Aorta (tissue), 5 donors: ENCODE measurements at places on chromosomes 3 and 15. TPM values are rescaled to one million over a fixed set of nuclear protein-coding genes. Genes with fewer than 3 reads are reported as not detected.

DNA sequence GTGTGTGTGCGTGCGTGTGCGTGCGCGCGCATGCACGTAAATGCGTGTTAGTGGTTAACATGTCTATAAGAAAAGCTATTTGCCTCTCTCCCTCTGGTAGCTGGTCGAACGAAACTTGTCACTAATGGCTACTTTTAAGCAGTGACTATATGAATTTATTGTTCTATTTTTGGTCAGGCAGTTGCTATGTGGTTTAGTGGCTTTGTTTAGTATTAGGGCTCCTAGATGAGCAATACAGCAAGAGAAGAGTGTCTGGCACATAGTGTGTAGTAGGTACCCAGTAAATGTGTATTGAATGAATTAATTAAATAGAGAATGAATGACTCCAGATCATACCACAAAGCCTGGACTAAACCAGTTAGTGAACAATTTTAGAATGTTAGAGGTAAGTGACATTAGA lies 171.6 kb downstream of the PPM1L start:
- DNase-seq, result no peak

The GATA2 gene
- total RNA-seq, result 12.5 TPM

GRCh38 chr3:9638155-9638554 lies 11.2 kb upstream of the MTMR14 start:
- DNase-seq, result no peak

The OIP5 gene
- total RNA-seq, result not detected

DNA sequence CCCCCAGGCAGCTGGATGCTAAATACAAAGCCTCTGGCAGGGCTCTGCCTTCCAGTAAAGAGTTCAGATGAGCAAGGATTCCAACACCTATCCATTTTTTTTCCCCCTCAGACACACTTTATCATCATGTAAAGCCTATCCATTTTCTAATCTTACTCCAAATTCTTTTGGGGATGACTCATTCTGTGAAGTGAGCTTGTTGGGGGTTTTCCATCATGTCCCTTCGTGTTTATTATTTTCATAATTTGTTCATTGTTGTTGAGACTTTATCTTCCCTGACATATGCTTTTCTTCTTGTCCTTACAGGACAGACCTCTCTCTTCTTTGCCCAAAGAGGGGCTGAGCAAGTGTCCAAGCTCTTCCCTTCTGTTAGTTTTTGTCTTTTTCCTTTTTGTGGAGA lies 34.7 kb upstream of the SH3BP5 start:
- no peak for DNase-seq

GRCh38 chr15:85024509-85025336 lies 43.1 kb downstream of the PDE8A start:
- DNase-seq, result no peak

DNA sequence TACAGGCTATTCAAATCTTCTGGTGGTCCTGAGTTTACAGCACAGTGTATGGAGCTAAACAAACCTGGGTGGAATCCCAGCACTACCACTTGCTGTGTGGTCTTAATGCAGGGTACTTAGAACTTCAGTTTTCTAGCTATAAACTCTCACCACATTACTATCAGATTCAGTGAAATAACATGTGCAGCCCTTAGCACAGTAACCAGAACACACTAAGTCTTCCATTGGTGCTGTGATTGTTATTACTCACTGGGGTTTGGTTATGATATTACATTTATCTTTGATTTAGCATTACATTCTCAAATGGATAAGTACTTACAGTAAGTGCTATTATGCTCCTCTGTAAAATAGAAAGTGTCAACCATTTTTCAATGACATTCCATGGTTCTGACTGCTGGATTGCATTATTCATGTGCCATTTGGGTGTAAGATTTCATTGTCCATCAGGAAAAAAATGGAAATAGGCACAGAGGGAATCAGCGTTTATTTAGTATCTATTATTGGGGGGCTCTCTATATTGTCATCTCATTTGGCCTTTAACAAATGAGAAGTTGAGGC lies 81.9 kb downstream of the PDE8A start:
- DNase-seq, result no peak

- DNase-seq, result no peak
These were observed 26.8 kb upstream of the IL1RAP start for GRCh38 chr3:190486908-190487607.

GRCh38 chr3:60268123-60268522 lies 983.1 kb downstream of the FHIT start:
- no peak for DNase-seq

- no peak for DNase-seq
These were observed 756.8 kb upstream of the LMCD1 start for GRCh38 chr3:7744850-7745249.

DNA sequence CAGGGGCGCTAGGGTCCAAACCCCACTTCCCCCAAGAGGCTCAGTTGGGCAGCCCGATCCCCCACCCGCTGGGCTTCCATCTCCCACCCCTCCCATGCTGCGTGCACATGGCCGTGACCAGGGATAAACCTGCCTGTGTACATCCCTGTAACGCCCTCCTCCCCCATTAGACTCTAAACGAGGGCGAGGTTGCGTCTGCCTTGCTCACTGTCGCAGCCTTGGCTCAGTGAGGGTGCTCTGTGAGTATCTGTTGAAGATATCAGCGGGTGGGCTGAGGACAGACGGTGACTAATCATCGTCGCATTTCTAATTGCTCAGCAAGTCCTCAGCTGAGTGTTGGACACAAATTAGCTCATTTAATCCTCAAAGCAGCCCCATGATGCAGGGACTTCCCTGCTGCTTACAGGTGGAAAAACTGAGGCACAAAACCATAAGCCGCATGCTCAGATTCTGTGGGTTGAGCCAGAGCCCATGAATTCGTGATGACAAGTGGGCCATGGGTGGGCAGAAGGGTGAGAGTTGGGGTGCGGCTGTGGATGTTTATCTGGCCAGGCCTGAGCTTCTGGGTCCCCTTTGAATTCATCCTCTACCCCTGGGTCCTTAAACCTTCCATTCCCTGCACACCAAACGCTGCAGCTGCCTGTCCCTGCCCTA lies 26.0 kb downstream of the FBLN2 start:
- DNase-seq, result no peak

GRCh38 chr3:105842449-105842848 lies 26.4 kb downstream of the CBLB start:
- no peak for DNase-seq

- DNase-seq, result no peak
These were observed 751.0 kb downstream of the VGLL3 start for GRCh38 chr3:86239946-86240345.

The PPARG gene
- 21.0 TPM for total RNA-seq

DNA sequence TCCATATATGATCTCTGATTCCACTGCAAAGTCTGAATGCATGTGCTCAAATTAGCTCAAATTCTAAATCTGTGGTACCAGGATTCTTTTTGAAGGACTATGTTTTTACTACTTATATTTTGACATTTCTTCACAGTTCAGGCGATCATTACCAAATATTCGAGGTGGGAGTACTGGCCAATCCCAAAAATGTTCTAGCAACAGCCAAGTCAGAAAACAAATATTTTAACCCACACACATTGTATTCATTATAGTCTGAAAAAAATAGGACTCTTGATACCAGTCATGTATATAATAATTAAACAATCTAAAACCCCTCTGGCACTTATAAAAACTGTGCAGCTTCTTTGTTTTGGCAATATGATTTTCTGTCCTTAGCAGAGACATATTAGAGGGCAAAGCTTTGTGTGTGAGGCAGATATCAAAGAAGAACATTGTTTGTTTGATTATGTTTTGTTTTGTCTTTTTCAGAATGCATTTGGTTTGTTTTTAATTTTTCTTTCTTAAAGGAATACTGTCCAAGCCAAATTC lies 37.4 kb downstream of the FGF7 start:
- DNase-seq, result no peak

DNA sequence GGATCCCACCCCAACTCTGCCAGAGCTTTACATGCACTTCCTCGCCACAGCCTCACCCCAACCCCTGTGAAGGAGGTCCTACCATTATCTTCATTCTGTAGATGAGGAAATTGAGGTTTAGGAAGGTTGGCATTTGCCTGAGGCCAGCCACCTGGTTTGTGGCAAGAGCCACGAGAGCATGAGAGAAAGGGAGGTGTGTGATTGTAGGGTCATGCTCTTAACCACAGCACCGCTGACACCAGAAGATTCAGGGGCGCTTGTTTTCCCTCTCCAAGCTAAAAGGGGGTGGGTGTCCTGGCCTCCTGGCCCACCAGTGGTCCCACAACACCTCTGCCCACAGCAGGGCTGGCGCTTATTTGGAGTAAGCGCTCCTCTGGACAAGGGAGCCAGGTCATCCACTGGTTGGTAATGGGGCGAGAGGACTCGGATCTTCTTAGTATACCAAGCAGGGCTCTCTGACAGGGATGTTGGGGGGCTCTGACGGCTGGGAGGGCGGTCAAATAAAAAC lies 691 bp downstream of the RHCG start:
- DNase-seq, result no peak

The ST3GAL6 gene
- total RNA-seq, result 12.2 TPM

The CHST2 gene
- total RNA-seq, result 3.7 TPM

GRCh38 chr15:91885714-91886270 lies 32.3 kb downstream of the SLCO3A1 start:
- DNase-seq, result no peak

The TXNRD3 gene
- 13.7 TPM for total RNA-seq

GRCh38 chr3:174051191-174051590 lies 653.6 kb downstream of the NLGN1 start:
- DNase-seq, result no peak

DNA sequence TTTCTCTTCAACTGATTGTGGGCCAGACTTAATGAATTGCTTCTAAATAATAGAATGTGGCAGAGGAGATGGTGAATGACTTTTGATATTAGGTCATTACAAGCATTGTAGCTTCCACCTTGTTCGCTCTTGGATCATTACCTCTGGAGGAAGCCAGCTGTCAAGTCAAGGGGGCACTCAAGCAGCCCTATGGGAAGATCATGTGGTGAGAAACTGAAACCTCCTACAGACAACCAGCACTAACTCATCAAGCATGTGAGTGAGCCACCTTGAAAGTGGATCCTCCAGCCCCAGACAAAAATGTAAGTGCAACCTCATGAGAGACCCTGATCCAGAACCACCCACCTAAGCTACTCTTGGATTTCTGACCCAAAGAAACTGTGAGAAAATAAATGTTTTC lies 109.8 kb upstream of the TBC1D5 start:
- no peak for DNase-seq

DNA sequence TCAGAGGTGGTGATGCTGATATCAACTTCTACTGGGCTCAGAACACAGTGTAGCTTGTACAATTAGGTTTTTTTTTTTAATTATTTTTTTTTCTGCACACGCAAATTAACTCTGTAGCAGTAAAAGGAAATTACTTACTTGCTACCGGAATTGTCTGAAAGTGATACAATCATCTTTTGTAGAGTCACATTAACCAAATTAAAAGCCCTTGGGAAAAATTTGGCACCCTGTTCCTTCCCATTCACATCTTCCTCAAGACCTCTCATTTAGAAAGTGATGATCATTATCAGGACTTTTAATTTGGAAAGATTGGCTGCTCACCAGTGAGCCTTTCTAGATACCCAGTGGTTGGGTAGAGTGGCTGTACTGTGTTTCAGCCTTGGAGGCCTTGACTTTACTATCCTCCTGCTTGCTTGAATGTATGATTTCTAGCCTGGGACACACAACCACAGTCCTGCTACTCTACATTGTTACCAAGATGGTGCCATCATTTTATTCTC lies 158.3 kb downstream of the ECT2 start:
- DNase-seq, result no peak

DNA sequence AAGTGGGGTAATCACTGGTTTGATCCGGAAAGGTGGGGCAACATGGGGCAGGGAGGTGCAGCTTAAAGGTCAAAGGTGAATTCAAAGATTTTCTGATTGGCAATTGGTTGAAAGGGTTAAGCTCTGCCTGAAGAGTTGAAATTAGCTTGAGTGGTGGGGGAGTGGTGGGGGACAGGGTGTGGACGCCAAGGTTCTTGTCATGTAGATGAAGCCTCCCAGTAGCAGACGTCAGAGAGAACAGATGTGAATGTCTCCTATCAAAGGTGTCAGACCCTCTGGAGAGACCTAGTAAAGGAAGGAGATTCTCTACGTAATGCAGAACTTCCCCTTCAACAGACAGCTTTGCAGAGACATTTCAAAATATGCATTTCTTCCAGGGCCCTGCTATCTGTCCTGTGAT lies 62.8 kb downstream of the ABCC5 start:
- DNase-seq, result no peak

- DNase-seq, result no peak
These were observed 1060.4 kb downstream of the ZPLD1 start for GRCh38 chr3:103495186-103495585.

The MAP6D1 gene
- total RNA-seq, result 1.7 TPM

GRCh38 chr3:94220426-94220825 lies 157.6 kb downstream of the NSUN3 start:
- no peak for DNase-seq

GRCh38 chr3:115438799-115439198 lies 184.5 kb upstream of the GAP43 start:
- no peak for DNase-seq

- no peak for DNase-seq
These were observed 20.9 kb downstream of the ASB7 start for GRCh38 chr15:100623301-100623700.
